ENCODE measurements at places on chromosomes 3 and 15. TPM values are rescaled to one million over a fixed set of nuclear protein-coding genes. Genes with fewer than 3 reads are reported as not detected.

- no peaks in the 10 kb centered on the region for H3K27me3 ChIP-seq
- H3K36me3 ChIP-seq = no peaks in the 10 kb centered on the region
- H3K27ac ChIP-seq = no peak overlapping the region
- no peaks in the 10 kb centered on the region for H3K4me1 ChIP-seq
- H3K4me3 ChIP-seq = no peak overlapping the region
These were observed 17.3 kb upstream of the RARRES1 start for GRCh38 chr3:158749526-158749925.

DNA sequence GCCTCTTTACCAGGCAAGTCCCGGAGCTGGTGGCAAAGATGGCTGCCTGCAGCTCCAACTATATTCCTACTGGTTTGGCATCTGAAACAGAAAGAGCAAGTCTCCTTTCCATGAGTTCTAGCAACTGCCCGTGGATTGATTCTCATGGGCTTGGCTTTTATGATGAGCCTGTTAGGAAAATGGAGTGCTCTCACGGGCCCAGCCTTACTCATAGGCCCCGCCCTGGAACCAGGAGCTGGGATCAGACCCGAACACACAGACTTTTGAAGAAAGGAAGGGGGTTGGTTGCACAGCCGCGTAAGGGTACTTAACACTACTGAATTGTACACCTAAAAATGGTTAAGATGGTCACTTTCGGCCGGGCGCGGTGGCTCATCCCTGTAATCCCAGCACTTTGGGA is 2.9 kb downstream of the NRROS start:
- no peak for DNase-seq
- no peak overlapping the region for H3K27ac ChIP-seq
- H3K27me3 ChIP-seq = no peaks in the 10 kb centered on the region
- H3K4me3 ChIP-seq = no peak overlapping the region

DNA sequence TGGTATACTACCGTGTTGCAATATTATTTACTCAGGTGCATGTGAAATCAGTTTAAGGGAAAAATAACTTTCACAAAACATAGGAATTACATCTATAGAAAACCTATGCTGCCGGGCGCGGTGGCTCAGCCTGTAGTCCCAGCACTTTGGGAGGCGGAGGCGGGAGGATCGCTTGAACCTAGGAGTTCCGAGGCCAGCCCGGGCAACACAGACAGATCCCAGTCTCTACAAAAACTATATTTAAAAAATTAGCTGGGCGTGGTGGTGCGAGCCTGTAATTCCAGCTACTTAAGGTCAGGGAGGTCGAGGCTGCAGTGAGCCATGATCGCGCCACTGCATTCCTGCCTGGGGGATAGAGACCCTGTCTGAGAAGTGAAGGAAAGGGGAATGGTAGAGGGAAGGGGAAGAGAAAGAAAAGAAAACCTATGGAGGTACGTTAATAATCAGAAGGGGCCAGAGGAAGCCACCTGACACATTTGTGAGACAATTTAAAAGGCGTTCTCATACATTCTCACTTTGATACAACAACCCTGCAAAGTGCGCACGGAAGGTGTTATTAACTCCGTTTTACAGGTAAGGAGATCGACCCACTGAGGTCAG is 456 bp upstream of the TMEM62 start:
- peaks cover 6% of the 10 kb centered on the region for H3K36me3 ChIP-seq
- peak overlapping the region; percentile 96 for H3K4me3 ChIP-seq
- peak overlapping the region; percentile 77 for H3K27ac ChIP-seq
- no peaks in the 10 kb centered on the region for H3K27me3 ChIP-seq
- peaks cover 6% of the 10 kb centered on the region for H3K4me1 ChIP-seq

- H3K27me3 ChIP-seq = no peaks in the 10 kb centered on the region
- no peaks in the 10 kb centered on the region for H3K4me1 ChIP-seq
These were observed 33.7 kb downstream of the VIPR1 start for GRCh38 chr3:42535981-42536784.

- no peaks in the 10 kb centered on the region for H3K27me3 ChIP-seq
- H3K36me3 ChIP-seq = no peaks in the 10 kb centered on the region
- DNase-seq = no peak
- no peak overlapping the region for H3K4me3 ChIP-seq
- no peak overlapping the region for H3K27ac ChIP-seq
These were observed 189.9 kb downstream of the LPP start for GRCh38 chr3:188343894-188344293.

GRCh38 chr3:53161820-53162671 is 1.0 kb downstream of the PRKCD start:
- peak; percentile 51 for DNase-seq
- no peaks in the 10 kb centered on the region for H3K36me3 ChIP-seq
- H3K27me3 ChIP-seq = no peaks in the 10 kb centered on the region
- peaks cover 68% of the 10 kb centered on the region for H3K4me1 ChIP-seq
- H3K4me3 ChIP-seq = peak overlapping the region; percentile 94

DNA sequence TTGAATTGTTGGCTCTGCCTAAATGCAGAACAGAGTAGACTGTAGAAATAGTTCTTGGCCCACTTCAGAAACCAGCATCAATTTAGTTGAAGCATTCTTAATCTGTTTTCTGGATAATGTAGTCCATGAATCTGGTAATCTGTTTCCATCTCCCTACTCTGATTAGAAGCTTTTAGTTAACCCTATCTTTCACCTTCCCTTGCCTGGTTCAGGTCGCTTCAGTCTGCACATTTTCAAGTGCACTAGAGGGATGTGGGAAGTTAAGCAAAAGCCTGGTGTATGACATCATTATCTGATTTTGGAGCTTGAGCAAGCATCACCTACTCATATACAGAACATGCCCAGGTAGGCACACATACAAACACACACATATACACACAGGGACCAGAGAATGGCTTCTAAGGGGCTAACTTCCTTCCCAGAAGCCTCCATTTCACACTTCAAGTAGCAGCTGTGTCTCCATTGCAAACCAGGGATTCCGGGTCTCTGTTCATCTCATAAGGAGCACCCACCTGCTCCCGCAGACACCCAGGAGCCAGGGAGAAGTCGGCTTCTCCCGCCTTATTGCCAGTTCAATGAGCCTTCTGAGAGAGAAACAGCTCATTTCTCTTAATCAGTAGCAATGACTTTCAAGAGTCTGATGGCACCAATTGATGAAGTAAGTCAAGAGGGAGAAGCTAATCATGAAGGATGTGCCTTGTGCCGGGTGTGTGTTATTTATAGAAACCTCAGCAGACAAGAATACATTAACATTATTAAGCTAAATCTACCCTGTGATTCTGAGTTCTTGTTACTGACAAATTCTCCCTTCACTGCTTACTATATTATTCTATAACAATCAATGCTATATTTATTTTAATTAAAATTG is 347.9 kb upstream of the STAC start:
- no peaks in the 10 kb centered on the region for H3K36me3 ChIP-seq
- no peaks in the 10 kb centered on the region for H3K27me3 ChIP-seq

DNA sequence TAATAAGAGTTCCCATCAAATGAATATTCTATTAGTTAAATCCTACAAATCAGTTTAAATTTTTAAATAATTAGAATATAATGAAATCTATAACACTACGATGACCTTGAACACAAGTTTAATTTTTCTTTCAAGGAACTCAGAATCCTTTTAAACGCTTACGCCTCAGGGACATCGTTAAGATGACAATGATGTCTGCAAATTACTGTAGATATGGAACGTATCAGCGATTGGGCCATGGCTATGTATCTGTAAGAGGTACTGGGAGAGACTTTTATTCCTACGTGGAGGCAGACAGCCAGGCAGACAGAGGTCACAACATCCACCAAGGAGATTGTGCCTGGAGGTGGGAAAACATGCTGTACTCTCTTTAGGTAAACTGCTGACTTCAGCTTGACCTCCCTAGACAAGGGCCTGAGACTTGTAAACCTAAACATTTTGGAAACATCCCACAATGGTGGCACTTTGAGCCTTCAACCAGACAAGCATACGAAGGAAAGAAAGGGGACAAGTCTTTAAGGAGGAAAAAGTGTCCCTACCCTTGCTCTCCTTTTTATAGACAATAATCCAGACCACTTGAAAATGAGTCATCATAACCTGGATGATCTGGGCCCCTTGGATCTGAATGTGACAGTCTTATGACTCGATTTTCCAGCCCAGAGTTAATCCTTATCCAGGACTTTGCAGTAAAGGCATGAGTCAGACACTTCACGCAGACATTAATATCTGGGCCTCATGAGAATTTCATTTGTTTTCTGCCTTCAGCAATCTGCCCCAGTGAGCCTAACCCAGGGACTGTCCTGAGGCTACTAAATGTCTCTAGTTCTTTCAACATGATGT is 6.8 kb upstream of the LDHAL6B start:
- no peak overlapping the region for H3K4me3 ChIP-seq
- no peaks in the 10 kb centered on the region for H3K27me3 ChIP-seq
- DNase-seq = no peak
- no peaks in the 10 kb centered on the region for H3K4me1 ChIP-seq

DNA sequence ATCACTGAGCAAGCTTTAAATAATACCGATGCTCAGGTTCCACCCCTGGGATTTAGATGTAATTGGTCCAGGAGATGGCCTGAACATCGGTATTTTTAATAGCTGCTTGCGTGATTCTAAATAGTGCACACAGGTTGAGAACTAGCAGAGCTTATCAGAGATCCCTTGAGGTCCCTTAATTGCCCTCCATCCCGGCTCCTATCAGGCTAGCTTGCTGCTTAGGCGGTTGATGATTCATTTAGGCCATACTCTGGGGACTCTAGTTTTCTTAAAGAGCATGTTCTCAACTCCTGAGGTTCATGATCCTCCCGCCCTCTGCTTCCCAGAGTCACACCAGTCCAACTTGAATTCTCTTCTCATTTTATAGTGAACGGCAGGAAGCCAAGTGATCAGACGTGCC is 280.3 kb downstream of the FEZF2 start:
- H3K27ac ChIP-seq = no peak overlapping the region
- no peak for DNase-seq
- H3K27me3 ChIP-seq = no peaks in the 10 kb centered on the region
- H3K36me3 ChIP-seq = no peaks in the 10 kb centered on the region

- H3K27ac ChIP-seq = no peak overlapping the region
- H3K27me3 ChIP-seq = no peaks in the 10 kb centered on the region
- no peaks in the 10 kb centered on the region for H3K36me3 ChIP-seq
- H3K4me3 ChIP-seq = no peak overlapping the region
- no peak for DNase-seq
These were observed 268.3 kb downstream of the UACA start for GRCh38 chr15:70494852-70495571.

- H3K4me3 ChIP-seq = no peak overlapping the region
- H3K27me3 ChIP-seq = peaks cover 38% of the 10 kb centered on the region
- peak; percentile 69 for DNase-seq
- H3K36me3 ChIP-seq = no peaks in the 10 kb centered on the region
- H3K4me1 ChIP-seq = peaks cover 7% of the 10 kb centered on the region
- H3K27ac ChIP-seq = no peak overlapping the region
These were observed 27.0 kb upstream of the POLG start for GRCh38 chr15:89361451-89362202.

DNA sequence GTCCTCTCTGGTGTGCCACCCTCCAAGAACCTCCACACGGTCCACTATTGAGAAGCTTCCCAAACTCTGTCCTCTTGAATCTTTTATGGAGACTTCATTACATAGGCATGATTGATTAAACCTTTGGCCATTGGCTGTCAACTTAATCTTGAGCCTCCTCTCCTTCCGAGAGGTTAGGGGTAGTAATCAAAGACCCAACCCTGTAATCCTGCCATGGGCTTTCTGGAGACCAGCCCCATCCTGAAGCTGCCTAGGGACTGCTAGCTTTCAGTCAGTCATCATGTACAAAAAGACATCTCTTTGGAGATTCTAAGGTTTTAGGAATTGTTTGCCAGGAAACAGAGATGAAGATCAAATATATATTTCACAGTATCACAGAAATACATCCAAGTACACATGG is 37.0 kb downstream of the APH1B start:
- no peak for DNase-seq
- no peaks in the 10 kb centered on the region for H3K27me3 ChIP-seq
- H3K27ac ChIP-seq = no peak overlapping the region
- H3K4me3 ChIP-seq = no peak overlapping the region
- no peaks in the 10 kb centered on the region for H3K36me3 ChIP-seq

- H3K27me3 ChIP-seq = no peaks in the 10 kb centered on the region
- no peak for DNase-seq
- peaks cover 23% of the 10 kb centered on the region for H3K4me1 ChIP-seq
- no peaks in the 10 kb centered on the region for H3K36me3 ChIP-seq
These were observed 25.2 kb downstream of the UBE2E1 start for GRCh38 chr3:23830869-23831484.

DNA sequence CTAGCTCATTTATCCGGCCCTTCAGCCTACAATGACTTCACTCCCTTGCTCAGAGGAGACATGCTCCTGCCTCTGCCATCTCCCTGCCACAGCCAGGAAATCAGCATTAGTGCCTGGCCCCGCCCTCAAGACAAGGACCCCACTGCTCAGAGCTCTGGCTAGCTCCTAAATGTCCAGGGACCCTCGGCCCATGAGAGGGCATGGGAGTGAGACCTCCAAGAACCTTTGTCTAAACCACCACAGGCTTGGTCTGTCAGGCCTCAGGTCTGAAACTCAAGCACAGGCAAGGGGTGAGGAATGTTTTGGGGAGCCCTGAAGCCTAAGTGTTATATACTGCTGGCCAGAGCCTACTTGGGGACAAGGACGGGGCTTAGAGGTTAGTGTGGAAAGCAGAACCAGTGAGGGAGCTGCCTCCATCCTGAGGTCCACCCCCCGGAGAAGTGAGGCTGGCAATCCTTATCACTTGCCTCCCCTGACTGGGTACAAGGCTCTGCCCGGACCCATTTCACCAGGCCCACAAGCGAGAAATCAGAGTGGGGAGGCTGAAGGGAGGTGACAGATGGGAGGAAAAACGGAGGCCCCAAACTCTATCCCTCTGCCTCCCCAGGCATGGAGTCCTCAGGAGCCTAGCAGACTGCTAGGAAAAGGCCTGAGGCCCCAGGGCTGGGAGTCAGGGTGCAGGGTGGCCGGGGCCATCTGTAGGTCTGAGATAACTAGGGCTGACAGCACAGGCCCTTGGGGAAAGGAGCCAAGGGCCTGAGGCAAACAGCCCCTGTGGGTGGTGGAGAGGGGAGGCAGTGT is 18.8 kb downstream of the SHF start:
- no peaks in the 10 kb centered on the region for H3K27me3 ChIP-seq
- no peak overlapping the region for H3K4me3 ChIP-seq
- H3K27ac ChIP-seq = no peak overlapping the region
- DNase-seq = no peak

- no peak for DNase-seq
- H3K27me3 ChIP-seq = no peaks in the 10 kb centered on the region
- no peak overlapping the region for H3K27ac ChIP-seq
- H3K4me3 ChIP-seq = no peak overlapping the region
- no peaks in the 10 kb centered on the region for H3K4me1 ChIP-seq
These were observed 66.1 kb upstream of the LIMD1 start for GRCh38 chr3:45528429-45528828.

GRCh38 chr3:12253516-12254343 is 35.1 kb upstream of the PPARG start:
- H3K36me3 ChIP-seq = no peaks in the 10 kb centered on the region
- H3K27ac ChIP-seq = no peak overlapping the region
- no peak overlapping the region for H3K4me3 ChIP-seq
- H3K27me3 ChIP-seq = no peaks in the 10 kb centered on the region
- no peak for DNase-seq

CD80 gene
- 0.83 TPM for total RNA-seq

GABRR3 gene
- total RNA-seq = not detected

A4GNT gene
- not detected for total RNA-seq

GP9 gene
- not detected for total RNA-seq

STX19 gene
- total RNA-seq = not detected

KBTBD8 gene
- total RNA-seq = 1.1 TPM

All from thyroid gland (tissue), 4 donors.